ENCODE measurements at places on chromosomes 2 and 18. TPM values are rescaled to one million over a fixed set of nuclear protein-coding genes. Genes with fewer than 3 reads are reported as not detected.
A peak's percentile ranks its signal among the peaks of the same experiment; 100 is the strongest.

- ATAC-seq = no peak
These were observed 9.8 kb upstream of the AGXT start for GRCh38 chr2:240858871-240859270.

Gene PPP1CB
- total RNA-seq = 524 TPM

Gene FEV
- total RNA-seq = not detected

DNA sequence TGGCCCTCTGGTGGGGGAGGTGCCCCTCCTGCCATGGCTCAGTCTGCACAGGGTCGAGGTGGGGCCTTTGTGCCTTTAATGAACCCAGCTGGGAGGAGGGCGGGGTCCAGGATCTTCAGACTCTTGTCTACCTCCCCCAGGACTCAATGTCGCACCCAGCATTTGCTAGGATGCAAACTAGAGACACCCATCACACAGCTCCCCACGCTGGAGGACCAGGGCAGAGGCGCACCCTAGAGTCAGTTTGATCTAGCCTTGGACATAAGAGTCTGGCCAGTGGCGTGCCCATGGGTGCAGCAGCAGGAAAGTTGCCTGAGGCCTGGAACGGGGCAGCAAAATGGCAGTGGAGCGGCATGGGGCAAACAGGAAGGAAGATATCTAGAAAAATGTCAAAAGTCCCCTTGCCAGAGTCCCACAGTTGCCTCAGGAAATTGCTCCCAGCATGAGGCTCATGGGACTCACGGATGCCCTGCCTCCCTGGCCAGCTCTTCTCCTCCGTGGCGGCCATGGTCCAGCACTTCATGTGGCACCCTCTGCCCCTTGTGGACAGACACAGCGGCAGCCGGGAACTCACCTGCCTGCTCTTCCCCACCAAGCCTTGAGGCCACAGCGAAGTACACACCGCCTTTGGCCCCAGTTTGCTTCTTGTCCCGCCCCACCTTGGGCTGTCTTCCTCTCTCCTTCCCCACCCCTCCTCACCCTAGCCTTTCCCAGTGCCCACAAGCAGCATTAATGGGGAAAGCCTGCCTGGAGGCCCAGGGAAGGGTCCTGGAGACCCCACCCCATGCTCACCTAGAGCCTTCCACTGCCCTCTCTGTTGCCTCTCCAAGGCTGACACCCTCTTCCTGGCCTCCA is 17.7 kb downstream of the SH2D6 start:
- no peak for ATAC-seq

- no peak for ATAC-seq
These were observed 142.3 kb downstream of the ABCA12 start for GRCh38 chr2:214995926-214996670.

- ATAC-seq = no peak
These were observed 95.5 kb upstream of the STK17B start for GRCh38 chr2:196266855-196267254.

- no peak for ATAC-seq
These were observed 911.5 kb upstream of the SOX11 start for GRCh38 chr2:4780679-4781078.

Gene CYS1
- total RNA-seq = 50.7 TPM

GRCh38 chr18:72985686-72986085 is 117.9 kb upstream of the NETO1 start:
- no peak for ATAC-seq

- no peak for ATAC-seq
These were observed 6.4 kb upstream of the PROC start for GRCh38 chr2:127411653-127412369.

DNA sequence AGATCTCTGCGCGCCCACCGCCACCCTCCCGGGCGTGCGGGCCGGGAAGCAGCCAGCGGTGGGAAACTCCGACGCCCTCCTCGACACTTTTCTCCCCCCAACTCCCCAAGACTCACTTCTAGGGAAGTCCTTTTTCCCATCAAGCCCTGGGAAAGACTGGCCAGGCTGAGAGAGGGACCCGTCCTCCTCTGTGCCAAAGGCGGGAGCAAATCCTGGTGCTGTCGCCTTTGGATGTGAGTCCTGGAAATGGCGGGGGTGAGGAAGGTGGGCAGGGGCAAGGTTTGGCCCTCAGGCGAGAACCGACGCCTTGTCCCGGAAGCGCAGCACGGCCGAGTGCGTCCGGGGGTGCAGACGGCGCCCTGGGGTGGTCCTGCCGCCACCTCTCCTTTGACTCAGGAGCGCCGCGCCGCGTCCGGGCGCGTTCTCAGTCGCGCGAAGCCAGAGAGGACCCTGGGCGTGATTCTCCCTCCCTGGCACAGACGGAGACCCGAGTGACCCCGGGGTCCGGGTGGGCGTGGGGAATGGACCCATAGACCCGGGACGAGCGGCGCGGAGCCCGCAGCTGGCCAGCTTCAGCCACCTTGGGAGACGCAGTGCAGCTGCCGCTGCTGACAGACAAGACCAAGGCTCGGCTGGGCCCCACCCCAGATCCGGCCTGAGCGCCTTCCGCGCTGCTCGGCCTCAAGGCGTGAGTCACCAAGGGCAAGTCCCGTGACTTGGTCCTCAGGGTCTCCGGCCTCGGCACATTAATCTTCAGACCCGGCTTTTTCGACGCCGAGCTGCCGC is 3.5 kb upstream of the LBX2 start:
- peak; percentile 63 for ATAC-seq

Data from gastroesophageal sphincter (tissue), 4 donors.